Activated CD8-positive, alpha-beta memory T cell treated with anti-CD3 and anti-CD28 coated beads, Interleukin-2, amount 50 U/mL, for 48 hours (primary cell): ENCODE measurements at places on chromosomes 6 and 20.

DNA sequence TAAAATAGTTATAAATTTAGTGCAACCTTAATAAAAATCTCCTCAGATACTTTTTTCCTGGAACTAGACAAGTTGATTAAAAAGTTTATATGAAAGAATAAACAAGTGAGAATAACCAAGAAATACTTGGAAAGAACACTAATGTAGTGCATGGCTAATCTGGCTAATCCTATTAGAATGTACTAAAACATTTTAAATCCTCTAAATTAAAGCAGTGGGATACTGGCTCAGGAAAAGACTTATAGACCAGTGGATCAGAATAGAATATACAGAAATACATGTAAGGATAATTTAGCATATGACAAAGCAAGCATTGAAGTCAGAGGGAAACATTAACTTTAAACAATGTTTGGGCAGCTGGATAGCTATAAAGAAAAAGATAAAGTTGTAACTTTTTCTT, 41.1 kb upstream of the ERVFRD-1 start:
- DNase-seq: no peak

- DNase-seq: no peak
These were observed 17.6 kb upstream of the SYNJ2 start for GRCh38 chr6:157964100-157964499.

GRCh38 chr6:16505711-16506357, 255.4 kb downstream of the ATXN1 start:
- DNase-seq: no peak

DNA sequence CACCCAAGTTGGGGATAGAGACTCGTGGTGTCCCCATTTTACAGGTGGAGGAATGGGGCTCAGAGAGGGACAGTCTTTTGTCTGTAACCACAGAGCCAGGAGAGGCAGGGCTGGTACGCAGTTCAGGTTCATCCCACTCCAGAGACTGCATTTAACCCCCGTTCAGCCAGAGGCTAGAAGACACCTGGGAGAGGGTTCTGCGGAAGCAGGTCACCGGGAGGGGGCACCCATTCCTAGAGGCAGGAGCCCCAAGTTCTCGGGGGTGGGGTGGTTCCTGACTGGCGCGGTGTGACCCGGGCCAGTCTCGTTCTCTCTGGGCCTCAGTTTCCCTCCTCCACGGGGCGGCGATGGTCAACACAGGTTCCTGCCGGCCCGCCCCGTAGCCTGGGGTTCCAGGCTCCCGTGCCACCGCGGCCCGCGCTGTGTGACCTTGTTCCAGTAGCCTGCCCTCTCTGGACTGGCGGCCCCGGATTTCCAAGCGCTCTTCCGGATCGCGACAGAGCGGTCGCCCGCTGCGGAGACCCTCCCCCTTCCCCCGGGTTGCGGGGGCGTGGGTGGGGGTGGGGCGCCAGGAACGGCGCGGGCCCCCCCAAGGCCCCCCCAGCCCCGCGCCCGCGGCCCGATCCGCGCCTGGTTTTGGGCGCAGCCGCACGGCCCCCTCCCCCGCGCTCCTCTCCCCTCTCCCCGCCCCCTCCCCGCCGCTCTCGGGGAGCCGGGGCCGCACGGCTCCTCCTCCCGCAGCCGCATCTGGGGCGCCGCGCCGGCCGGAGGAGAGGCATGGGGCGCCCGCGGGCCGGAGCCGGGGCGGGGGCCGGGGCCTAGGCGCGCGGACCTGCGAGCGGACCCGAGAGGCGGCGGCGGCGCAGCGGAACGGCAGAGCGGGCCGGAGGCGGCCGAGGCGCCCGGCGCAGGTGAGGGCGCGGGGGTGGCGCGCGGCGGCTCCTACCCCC, at the start of gene DLGAP4:
Gene DLGAP4 (plus strand): TSS at position 738 of the 950 bp plus-strand sequence. CDS start 125,379 bp downstream, outside the sequence.
- no peak for DNase-seq

GRCh38 chr6:161882196-161882765, 608.4 kb upstream of the AGPAT4 start:
- DNase-seq: no peak

DNA sequence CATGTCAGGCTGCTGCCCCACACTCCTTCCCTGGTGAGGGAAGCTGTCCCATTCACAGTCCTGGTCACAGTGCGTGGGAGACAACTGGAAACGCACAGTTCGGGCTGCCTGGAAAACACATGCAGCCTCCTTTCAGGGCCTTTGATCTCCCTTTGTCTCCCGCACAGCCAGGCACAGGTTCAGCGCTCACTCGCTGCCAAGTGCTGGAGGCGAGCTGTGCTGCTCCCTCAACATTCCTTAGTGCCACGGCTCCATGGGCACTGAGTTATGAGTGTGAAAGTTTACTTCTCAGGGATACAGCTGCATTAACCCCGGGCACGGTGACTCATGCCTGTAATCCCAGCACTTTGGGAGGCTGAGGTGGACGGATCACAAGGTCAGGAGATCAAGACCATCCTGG, 9.1 kb downstream of the YTHDF1 start:
- no peak for DNase-seq
